ENCODE measurements at places on chromosomes 12 and 14.

DNA sequence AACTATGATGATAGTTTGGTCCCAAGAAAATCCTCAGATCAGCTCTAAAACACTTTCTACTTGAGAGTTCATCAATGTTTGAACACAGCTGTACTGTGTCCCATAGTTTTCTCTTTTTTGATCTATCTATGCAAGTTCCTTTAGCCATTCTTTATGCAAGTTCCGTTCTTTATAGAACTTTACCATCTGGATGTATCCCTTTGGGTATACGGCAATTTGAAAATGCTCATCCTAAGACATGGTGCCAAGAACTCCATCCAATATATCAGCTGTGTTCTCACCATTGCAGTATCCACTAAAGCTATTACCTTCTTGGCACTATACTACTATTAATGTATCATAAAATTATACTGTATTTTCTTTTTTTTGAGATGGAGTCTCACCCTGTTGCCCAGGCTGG is 276.9 kb downstream of the NOVA1 start:
- DNase-seq = no peak

DNA sequence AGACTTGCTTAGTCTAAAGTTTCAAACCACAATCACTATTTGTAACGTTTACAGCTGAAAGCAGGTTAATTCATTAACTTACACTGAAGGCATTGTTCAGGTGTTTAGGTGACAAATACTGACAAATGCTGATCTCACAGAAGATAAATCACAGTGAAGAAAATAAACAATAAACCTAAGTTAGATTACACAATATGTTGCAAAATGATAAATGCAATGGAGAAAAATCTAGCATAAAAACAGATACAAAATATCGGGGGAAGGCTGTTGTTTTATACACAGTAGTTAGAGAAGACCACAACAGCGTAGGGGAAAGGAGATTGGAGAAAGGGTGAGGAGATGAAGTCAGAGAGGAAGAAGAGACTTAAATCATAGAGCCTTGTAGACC is 3.0 kb downstream of the SCAF11 start:
- no peak for DNase-seq

DNA sequence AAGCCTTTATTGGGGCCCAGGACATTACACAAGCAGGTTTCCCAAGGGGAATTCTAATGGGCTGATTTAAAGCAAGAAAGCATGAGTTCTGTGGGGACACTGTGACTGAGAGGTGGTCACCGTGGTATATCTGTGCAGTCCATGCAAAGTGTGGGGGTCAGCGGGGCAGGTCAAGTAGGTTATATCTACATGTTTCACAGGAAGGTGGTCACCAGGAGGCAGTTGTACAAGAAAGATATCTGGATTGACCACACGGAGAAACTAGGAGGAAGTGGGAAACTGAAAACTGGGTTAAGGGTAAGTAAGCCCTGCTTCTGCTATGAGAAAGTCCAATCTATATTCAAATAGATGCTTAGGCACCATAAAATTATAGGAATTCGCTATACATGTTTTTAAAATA is 77.8 kb upstream of the CNOT2 start:
- no peak for DNase-seq

DNA sequence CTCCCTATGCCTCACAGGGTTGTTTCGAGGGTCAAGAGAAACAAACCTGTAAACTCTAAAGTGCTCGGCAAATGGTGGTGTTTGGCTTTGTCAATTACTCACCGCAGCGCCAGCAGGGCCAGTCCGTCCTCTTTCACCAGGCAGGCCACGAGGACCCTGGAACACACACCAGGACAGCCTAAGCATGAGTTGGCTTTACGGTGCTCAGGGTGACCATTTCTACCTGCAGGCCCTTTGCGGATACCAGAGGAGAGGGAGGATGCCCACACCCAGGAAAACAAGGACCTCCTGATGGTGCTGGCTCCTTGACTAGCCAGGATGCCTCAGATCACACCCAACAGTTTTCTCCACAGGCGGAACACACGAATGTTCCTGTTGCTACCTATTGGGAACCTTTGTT is 11.5 kb downstream of the COL2A1 start:
- DNase-seq = no peak

- DNase-seq = no peak
These were observed 27.1 kb upstream of the SLC17A8 start for GRCh38 chr12:100329800-100330199.

DNA sequence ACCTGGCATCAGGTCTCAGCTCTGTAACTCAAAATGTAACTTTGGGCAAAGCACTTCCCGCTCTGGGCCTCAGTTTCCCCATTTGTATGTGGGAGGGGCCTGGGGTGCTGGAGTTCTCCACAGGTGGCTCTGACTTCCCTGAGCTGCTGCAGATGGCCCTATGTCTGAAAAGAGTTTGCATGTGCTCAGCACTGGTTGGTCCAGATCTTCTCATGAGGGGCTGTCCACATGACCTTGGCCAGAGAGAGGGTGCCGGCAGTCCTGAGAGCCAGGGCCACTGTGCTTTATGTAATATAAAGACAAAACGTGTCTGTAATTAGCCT is 7.2 kb upstream of the CACNA2D4 start:
- DNase-seq = no peak

DNA sequence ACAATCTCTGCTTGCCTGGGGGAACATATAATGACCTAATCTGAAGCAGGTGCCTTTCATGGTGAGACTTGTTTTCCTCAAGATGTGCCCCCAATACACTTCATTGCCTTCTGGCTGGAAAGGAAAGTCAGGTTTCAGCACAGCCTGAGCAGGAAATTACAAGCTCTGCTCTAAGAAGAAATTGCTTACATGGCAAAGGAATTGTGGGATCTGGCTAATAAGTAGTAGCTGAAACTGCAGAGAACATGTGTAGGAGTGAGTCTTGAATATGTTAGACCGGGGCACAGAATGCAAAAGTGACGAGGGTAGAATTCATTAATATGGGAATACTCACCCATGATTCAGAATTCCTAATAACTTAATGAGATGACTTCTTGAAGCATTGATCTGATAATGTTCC is 6.3 kb upstream of the CFAP54 start:
- DNase-seq = no peak

GRCh38 chr12:31035226-31035625 is 38.4 kb upstream of the DDX11 start:
- no peak for DNase-seq

- DNase-seq = no peak
These were observed 128.1 kb downstream of the ASCL1 start for GRCh38 chr12:103085541-103085940.

GRCh38 chr14:32932914-32933628 is 5.6 kb upstream of the NPAS3 start:
- no peak for DNase-seq

DNA sequence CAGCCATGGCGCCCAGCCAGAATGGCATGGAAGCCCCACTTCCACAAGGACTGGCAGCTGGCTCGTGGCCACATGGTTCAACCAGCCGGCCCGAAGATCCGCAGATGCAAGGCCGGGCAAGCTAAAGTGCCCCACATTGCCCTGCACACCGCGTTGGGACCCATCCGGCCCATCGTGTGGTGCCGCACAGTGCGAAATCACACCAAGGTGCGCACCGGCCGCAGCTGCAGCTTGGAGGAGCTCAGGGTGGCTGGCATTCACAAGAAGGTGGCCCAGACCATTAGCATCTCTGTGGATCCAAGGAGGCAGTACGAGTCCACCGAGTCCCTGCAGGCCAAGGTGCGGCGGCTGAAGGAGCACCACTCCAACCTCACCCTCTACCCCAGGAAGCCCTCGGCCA is 15.9 kb downstream of the CDC42BPB start:
- no peak for DNase-seq

- no peak for DNase-seq
These were observed 23.3 kb upstream of the CCER1 start for GRCh38 chr12:90978117-90978770.

GRCh38 chr14:61025251-61026223 is 44.5 kb downstream of the SLC38A6 start:
- no peak for DNase-seq

DNA sequence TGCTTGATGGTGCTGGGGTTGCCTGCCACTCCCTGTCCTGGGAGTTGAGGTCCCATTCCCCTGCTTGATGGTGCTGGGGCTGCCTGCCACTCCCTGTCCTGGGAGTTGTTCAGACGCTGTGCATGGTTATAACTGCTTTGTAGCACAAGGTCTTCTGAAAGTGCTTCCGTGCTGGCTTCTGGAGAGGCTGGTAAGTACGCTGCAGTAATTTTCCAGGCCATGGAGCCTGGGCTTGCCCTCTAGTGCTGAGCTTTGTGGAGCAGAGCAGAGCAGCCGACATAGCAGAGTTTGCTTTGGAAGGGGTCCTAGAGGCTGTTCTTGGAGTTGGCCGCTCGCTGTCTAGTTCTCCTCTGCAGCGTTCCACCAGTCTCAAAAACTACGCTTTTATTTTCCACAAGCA is 6.3 kb downstream of the B4GALNT3 start:
- DNase-seq = no peak

- DNase-seq = no peak
These were observed 2.0 kb upstream of the PCNX1 start for GRCh38 chr14:70905301-70905700.

- no peak for DNase-seq
These were observed 1.1 kb downstream of the RHNO1 start for GRCh38 chr12:2877953-2878732.

DNA sequence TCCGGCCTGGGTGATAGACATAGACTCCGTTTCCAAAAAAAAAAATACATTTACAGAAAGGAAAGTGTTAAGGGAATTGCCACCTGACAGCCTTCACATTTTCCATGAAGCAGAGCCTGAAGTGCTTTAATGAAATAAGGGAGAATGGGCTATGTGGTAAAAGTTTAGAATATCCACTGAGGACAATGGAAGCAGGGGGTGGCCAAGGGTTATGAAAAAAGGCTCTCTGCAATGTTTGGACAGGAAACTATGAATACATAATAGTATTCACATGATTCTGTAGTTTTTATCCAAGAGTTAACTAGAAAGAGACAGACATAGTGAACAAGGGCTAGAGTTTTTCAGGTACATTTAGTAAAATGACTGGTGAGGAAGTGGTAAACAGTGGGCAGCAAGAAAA is 75.3 kb downstream of the COCH start:
- DNase-seq = no peak

DNA sequence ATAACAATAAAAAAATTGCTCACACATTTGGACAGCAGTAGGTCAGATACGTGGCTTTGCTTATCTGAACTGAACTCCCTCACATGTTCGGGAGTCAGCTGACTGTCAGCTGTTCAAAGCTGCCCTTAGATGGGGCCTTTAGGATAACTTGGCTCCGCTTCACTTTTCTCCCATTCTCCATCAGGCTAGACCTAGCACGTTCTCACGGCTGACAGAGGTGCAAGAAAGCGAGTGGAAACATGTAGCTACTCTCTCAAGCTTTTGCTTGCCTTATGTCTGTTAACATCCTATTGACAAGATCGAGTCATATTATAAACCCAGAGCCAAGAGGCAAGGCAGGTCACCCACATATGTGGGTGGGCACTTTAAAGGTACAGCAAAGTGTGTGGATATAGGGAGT is 112.0 kb upstream of the PDZRN4 start:
- no peak for DNase-seq

DNA sequence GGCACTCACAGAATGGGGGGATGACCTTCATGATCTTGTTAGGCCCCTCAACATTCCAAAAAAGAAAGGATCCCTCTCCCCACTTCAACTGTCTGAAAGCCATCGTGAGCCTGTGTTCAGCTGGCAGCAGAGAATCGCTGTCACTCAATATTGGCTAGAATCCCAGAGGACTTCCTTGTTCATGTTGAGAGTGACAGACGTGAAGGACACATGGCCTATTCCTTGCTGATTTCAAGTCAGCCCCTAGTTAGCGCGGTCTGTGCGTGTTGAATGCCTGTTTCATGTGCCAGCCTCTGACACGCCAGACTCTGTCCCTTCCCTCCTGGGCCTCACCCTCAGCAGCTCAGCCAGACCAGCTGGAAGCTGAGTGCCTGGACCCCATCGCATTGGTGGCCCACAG is 43.1 kb downstream of the DNAH10 start:
- DNase-seq = no peak

DNA sequence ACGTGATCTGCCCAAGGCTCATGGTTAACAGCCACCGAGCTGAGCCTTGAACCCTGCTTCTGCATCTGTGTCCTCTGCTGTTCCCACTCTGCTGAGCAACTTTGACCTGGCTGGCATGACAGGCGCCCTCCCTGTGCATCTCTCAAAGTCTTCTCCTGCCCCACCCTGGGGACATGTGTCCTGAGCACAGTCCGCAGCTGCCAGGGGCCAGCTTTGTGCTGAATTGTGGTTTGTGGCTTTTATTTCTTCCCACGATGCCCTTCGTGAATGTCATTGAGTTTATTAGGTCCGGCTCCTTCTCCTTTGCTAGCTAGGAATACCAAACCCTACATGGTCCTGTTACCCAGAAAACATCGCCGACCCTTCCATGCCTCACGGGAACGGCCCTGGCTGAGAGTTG is 161.0 kb downstream of the TSPAN9 start:
- no peak for DNase-seq

DNA sequence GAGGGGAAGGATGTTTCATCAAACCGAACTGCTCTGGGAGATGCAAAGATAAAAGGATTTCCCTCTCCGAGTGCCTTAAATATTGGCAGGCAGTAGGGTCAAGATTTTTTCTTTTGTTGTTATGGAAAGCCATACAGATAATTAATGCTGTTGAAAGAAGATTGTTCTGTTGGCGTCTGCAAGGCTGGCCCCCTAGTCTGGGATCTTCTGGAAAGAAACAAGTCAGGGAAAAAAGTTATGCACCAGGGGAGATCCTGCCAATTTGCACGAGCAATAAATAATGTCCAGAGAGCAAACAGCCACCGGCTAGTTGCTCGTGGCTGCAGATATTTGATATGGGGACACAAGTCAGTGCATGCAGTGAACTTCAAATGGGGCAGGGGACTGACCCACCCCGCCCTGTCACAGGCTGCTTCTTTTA is 202.1 kb upstream of the MYL2 start:
- no peak for DNase-seq

GRCh38 chr14:23434488-23435222 is 805 bp downstream of the MYH7 start:
- no peak for DNase-seq

DNA sequence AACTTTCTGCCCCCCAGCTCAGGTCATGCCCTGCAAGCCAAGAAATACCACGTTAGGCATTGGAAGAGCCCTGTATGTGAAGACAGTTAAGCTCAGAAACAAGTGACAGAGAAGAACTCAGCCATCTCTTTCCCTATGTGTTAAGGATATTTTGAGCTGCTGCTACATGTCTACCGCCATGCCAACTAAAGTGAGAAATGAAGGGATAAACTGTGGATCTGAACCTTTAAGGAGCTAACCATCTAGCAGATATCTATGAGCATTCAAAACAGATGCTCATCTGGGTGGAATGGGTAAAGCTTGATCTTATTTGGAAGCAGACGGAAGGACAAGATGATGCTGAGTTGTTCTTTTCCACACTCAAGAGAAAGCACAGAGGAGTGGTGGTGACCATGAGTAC is 250.7 kb downstream of the NTF3 start:
- DNase-seq = no peak

All from activated T-helper 1 cell treated with anti-CD3 and anti-CD28 coated beads, Interleukin-2, amount 50 U/mL, for 16 hours (primary cell).